ENCODE measurements at places on chromosomes 1 and 21. TPM values are rescaled to one million over a fixed set of nuclear protein-coding genes. Genes with fewer than 3 reads are reported as not detected.

GRCh38 chr1:107964336-107965109 lies 457 bp downstream of the VAV3 start:
- H3K27ac ChIP-seq: peak overlapping the region; percentile 74
- peak overlapping the region; percentile 86 for H3K4me3 ChIP-seq
- H3K36me3 ChIP-seq: no peaks in the 10 kb centered on the region
- DNase-seq: peak; percentile 18
- peaks cover 33% of the 10 kb centered on the region for H3K4me1 ChIP-seq

GRCh38 chr1:152109998-152110294 lies 5.3 kb downstream of the TCHH start:
- no peak for DNase-seq
- H3K4me1 ChIP-seq: peaks cover 7% of the 10 kb centered on the region
- no peak overlapping the region for H3K27ac ChIP-seq
- H3K27me3 ChIP-seq: peaks cover 12% of the 10 kb centered on the region
- H3K36me3 ChIP-seq: no peaks in the 10 kb centered on the region
- no peak overlapping the region for H3K4me3 ChIP-seq

- no peak for DNase-seq
- H3K36me3 ChIP-seq: no peaks in the 10 kb centered on the region
- H3K4me3 ChIP-seq: no peak overlapping the region
- H3K4me1 ChIP-seq: no peaks in the 10 kb centered on the region
- no peak overlapping the region for H3K27ac ChIP-seq
These were observed 217.8 kb upstream of the HOOK1 start for GRCh38 chr1:59596956-59597355.

DNA sequence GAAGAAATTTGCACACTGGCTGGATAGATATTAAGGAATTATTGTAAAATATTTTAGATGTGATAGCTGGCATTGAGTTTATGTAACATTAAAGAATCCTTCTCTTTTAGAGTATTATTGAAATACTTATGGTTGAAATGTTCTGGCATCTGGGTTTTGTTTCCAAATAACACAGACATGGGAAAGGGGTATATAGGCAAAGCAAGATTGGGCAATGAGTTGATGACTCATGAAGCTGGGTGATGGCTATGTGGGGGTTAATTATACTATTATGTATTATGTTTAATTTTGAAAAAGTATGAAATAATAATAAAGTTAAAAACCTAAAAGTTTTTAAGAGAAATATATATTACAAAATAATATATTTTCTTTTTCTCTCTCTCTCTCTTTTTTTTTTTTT lies 12.5 kb upstream of the PTPN14 start:
- no peak for DNase-seq
- no peak overlapping the region for H3K27ac ChIP-seq
- no peaks in the 10 kb centered on the region for H3K4me1 ChIP-seq
- no peaks in the 10 kb centered on the region for H3K36me3 ChIP-seq
- no peak overlapping the region for H3K4me3 ChIP-seq
- peaks cover 26% of the 10 kb centered on the region for H3K27me3 ChIP-seq

DNA sequence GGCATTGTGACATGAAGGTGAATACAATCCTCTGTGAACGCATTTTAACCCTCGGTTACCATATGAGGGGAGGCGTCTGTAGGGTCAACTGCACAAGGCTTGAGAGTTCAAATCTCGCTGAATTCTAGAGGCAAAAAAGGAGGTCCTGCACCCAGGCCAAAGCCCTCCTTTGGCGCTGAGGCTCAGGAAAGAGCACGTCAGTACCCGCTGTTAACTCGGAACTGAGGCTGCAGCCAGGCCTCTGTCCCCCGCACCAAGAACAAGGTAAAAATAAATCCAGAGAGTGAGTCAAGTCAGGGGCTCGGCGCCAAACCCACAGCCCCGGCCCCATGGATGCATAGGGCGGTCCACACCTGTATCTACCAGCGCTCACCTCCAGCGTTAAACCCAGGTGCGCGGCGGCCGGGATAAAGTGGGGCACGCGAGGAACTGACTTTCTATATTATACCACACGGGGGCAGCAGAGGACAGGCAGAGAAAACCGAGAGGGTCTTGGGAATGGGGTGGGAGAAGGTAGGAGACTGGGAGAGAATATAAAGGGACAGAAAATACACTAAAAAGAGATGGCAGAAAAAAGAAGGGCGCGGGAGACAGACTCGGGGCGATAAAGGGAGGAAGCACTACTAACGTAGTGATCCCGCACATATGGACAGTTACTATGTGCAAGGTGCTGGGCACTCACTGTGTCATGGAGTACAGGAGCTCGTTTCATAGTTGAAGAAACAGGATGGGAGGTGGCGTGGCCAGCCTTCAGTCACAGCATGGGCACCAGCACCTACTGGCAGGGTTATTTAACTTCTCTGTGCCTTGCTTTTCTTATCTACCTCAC lies 54.9 kb downstream of the DMRTA2 start:
- H3K4me3 ChIP-seq: no peak overlapping the region
- no peak overlapping the region for H3K27ac ChIP-seq
- no peaks in the 10 kb centered on the region for H3K36me3 ChIP-seq

GRCh38 chr1:44532567-44532944 lies 127.5 kb downstream of the RNF220 start:
- H3K27me3 ChIP-seq: peaks cover 14% of the 10 kb centered on the region
- H3K36me3 ChIP-seq: no peaks in the 10 kb centered on the region
- no peak overlapping the region for H3K4me3 ChIP-seq
- no peak overlapping the region for H3K27ac ChIP-seq
- H3K4me1 ChIP-seq: peaks cover 12% of the 10 kb centered on the region

The TAS1R1 gene
- 0.08 TPM for total RNA-seq

All from activated CD4-positive, alpha-beta memory T cell treated with anti-CD3 and anti-CD28 coated beads, Interleukin-2, amount 10 ng/mL, durations not matched to agents 7 days and 5 days (primary cell).